ENCODE measurements at places on chromosomes 7 and 10.

- no peak for DNase-seq
These were observed 38.3 kb upstream of the TAC1 start for GRCh38 chr7:97693586-97693985.

- no peak for DNase-seq
These were observed 151.4 kb upstream of the PPP1R3A start for GRCh38 chr7:114070246-114070645.

GRCh38 chr7:12864470-12865046 lies 177.1 kb downstream of the ARL4A start:
- no peak for DNase-seq

DNA sequence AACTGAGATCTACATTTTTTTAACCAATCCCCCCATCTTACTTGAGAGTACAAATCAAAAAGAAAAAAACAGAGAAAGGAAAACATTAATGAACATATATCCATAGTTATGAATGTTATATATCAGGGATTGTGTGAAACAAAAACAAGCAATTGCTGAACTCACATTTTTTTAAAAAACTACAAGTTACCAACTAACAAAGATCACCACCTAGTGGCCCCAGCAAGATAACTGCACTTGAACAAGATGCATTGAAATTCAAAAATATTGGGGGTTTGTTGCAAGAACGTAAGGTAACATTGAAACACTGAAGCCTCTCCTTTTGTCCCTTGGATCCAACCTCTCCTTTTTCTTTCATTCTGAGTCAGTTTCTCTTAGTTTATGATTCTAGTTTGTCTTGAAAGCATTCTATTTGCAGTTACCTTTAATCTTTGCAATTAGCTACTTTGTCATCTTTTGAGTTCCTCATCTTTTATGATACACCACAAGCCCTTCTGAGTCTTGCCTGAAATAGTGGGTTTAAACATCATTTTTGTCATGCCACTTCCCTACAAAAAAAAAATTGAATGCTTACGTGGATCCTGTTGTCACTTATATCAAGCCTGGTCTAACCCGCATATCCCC lies 87.3 kb upstream of the TES start:
- DNase-seq: peak; percentile 40

GRCh38 chr7:146090023-146090645 lies 26.5 kb upstream of the CNTNAP2 start:
- DNase-seq: peak; percentile 63

- DNase-seq: no peak
These were observed 117.2 kb downstream of the PIP4K2A start for GRCh38 chr10:22597138-22597537.

DNA sequence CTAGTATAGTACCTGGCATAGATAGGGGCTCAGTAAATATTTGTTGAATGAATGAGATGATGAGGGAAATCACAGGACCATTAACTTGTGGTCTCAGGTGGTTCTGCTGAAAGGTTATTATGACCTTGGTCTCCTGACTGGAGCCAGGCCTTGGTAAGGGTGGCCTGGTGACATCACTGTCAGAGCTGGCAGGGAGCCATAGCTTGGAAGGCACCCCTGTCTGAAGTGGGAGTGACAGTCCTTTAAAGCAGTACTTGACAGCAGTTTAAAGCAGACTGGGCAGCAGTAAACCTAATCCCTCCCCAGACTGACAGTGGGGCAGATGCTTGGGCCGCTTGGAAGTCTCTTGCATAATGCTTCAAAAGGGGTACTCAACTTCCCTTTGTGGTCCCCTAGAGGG lies 13.4 kb downstream of the DPCD start:
- no peak for DNase-seq

DNA sequence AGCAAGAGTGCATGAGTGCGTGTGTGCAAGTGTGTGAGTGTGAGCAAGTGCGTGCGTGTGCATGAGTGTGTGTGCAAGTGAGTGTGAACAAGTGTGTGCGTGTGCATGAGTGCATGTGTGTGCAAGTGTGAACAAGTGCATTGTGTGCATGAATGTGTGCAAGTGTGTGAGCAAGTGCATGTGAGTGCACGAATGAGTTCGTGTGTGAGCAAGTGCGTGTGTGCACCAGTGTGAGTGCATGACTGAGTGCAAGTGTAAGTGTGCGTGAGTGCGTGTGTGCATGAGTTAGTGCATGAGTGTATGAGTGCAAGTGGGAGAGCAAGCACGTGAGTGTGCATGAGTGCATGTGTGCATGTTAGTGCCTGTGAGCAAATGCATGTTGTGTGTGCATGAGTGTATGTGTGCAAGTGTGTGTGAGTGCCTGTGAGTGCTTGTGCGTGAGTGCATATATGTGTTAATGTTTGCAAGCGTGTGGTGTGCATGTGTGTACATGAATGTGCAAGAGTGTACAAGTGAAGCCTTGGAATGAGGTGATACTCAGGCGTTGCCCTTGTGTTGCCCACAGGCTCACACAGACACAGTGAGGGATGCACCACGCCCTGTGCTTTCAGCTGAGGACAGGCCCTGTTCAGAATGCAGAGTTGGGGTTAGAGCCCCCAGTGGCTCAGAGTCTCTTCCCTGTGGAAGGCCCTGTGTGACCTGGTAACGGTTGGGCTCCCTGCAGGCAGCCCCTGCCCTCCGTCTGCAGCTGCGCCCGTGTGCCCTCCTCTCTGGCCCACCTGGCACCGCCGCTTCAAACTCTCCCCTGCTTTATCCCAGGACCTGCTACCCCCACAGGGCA lies 97.1 kb downstream of the NKX6-2 start:
- DNase-seq: no peak

GRCh38 chr10:80372675-80373074 lies 16.1 kb downstream of the DYDC2 start:
- no peak for DNase-seq

DNA sequence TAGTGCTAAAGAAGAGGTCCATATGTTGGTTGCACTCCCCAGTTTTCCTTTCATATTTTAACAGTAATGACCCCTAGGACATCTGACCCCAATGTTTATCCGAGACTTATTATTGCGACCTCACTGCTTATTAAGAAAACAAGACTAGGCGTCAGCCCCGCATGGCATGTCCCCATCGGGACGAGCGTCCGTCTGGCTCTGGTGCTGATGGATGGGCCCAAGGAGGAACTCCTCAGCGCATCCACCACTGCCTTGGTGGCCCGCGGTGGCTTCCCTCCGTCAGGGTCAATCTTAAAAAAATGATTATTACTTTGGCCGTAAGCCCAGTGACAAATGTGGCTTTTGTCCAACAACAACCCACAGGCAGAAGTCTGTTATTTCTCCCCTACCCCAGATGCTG lies 40.1 kb upstream of the CXCL12 start:
- no peak for DNase-seq

DNA sequence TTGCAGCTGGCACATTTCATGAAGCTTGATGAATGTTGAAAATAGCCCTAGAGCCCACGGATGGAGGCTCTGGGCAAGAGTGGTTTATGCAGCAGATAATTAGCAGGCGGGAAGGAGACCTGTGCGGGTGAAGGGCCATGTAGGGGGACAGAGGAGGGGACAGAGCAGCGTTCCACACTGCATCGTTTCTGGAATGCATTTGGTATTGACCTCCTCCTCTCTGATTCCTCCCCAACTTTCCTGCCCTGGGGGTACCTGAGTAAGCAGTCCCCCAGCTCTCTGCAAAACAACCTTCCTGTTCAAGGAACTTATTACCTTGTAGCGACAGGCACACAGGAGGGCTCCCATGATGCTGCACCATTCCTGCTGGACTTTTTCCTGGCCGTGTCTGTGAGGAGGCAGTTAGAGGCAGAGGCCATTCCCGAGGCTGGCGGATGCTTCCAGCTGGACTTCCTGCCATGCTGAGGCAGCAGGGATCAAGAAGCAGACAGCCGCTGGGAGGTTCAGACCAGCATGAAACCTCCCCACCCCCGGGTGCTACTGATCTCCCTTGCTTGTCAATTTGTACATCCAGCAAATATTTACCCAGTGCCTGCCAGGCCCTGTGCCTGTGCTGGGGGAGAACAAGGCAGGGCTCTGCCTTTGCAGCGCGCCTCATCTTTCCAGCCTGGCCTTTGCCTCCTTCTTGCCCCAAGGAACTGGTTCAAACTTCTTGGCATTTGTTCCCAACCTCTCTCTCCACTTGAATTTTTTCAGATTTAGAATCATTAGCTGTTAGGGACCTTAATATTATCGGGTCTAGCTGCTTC lies 28.7 kb downstream of the SLC29A3 start:
- no peak for DNase-seq

- DNase-seq: peak; percentile 89
These were observed at the start of gene TRUB1 for GRCh38 chr10:114937962-114938855. TSS of gene TRUB1 (plus strand) at chr10:114938195. CDS start at chr10:114938254, 59 bp downstream.

DNA sequence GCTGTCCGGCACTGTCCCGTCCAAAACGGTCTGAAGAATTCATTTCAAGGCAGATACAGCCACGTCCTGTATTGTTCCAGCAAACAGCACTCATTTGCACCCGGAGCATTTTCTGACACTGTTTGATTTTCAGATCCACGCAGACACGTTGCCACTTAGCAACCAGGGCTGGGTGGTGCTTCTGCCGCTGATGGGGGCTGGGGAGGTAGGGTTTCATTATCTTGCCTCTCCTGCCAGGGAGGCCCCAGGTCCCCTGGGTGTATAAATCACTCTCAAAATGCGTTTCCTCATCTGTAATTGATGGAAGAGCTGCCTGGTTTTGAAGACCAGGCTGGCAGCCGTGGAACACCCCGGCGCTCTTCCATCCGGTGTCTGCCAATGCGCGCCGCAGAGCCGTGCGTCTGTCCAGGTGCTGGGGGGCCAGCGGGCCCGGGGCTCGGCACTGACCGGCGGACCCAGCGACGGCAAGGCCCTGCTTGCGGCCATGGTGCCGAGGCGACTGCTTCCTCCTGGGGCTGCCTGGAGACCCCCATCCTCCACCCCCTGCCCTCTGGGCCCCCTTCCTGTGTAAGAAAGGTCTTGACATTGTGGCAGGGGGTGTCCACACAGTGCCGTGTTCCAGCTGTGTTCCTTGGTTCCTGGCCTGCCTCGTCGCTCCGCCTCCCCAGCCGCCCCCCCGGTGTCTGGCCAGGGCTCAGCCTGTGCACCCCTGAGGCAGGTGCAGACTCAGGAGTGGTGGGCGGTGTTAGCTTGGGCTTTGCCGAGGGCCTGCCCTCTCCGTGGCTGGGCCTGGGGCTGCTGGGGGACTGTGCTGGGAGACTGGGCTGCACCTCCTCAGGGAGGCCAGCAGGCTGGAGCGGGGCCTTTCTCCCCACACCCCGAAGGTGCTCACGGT lies 16.6 kb downstream of the ADGRA1 start:
- no peak for DNase-seq

- no peak for DNase-seq
These were observed 68.0 kb downstream of the CXCL12 start for GRCh38 chr10:44316922-44317215.

- DNase-seq: no peak
These were observed 41.9 kb downstream of the CAMK1D start for GRCh38 chr10:12391206-12391605.

DNA sequence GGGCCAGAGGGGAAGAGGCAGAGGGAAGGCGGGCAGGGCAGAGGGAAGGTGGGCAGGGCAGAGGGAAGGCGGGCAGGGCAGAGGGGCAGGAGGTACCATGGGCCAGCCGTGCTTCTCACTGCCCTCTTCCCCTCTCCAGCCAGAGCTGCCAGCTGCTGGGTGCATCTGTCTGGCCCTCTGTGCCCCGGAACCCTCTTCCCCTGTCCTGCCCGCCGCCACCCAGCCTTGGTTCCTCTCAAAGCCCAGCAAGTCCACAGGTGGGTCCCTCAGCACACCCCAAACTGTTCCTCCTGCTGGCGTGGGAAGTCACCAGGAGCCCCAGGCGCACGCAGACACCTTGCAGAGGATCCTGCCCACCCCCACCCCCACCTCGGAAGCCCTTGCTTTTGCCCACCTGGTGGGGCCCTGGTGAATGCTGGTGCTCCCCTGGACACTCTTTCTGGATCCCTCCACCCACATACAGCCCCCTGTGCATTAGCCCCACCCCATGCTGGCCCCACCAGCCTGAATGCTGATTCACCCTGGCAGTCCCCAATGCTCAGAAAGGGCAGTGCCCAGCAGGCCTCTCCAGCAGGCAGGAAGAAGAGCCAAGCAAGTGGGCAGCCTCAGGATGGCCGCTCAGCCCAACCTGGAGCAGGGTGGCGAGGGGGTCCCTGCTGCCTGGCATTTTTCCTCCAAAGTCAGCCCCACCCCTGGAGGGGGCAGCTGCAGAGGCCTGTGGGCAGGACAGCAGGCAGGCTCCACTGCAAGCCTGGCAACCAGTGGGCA lies 1.9 kb upstream of the PWWP2B start:
- no peak for DNase-seq

DNA sequence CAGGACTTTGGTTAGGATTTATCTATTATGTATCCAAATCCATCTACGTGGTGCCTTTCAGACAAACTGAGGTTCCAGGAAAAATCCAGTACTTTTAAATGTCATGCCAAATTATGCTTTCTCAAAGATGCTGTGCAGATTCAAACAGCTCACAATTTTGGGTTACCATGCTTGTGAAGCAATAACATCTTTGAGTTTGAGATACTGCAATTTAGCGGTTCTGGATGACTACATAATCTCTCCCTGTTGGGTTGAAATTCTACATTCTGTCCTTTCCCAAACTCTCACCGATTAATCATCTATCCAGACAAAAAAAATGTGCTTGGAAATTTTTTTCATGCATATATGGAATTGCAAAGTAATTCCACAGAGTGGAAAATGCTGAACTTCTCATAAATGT lies 3.5 kb downstream of the RHOBTB1 start:
- no peak for DNase-seq

- DNase-seq: peak; percentile 46
These were observed 117.9 kb downstream of the NPY start for GRCh38 chr7:24401628-24402593.

DNA sequence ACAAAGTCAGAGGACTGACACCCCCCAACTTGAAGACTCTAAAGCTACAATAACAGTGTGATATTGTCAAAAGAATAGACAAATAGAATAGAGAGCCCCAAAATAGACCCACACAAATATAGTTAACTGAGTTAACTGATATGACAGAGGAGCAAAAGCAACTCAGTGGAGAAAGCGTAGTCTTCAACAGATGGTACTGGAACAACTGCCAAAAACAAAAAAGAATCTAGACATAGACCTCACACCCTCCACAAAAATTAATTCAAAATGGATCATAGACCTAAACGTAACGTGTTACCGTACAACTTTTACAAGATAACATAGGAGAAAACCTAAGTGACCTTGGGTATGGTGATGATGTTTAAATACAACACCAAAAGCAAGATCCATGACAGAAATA lies 28.6 kb upstream of the PWWP2B start:
- DNase-seq: no peak

DNA sequence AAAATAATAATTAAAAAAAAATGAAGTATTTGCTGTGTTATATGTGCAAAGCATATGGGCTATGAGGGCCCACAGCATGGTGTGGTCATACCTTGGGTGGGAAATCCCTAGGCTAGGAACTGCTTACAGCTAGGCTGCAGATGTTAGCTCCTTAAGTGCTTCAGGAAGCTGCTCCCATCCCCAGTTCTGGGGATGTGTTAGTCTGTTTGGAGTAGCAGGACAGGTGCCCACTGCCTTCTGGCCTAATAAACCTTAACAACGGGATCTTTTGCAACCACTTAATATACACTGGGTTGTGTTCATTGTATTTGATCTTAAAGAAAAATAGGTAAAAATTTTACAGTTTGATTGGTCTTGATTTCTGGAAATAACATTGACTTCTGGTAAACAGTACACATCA lies 46.3 kb downstream of the HK1 start:
- DNase-seq: no peak

GRCh38 chr7:147023440-147023839 lies 906.8 kb downstream of the CNTNAP2 start:
- no peak for DNase-seq

All from RPMI8226 (cell line).